ENCODE measurements at places on chromosomes 13 and 19. TPM values are rescaled to one million over a fixed set of nuclear protein-coding genes. Genes with fewer than 3 reads are reported as not detected.

RELB gene
- total RNA-seq = 21.5 TPM

NAPSA gene
- total RNA-seq = not detected

SHANK1 gene
- 0.19 TPM for total RNA-seq

SULT2A1 gene
- not detected for total RNA-seq

ZNF444 gene
- 10.7 TPM for total RNA-seq

Measured in bladder microvascular endothelial cell (primary cell).